Activated T-cell treated with anti-CD3 and anti-CD28 coated beads, Interleukin-2, amount 50 U/mL, for 24 hours (primary cell): ENCODE measurements at places on chromosomes 16 and 17.

- no peaks in the 10 kb centered on the region for H3K27me3 ChIP-seq
- no peaks in the 10 kb centered on the region for H3K36me3 ChIP-seq
- no peak overlapping the region for H3K4me3 ChIP-seq
- DNase-seq, result no peak
- H3K27ac ChIP-seq, result no peak overlapping the region
Observed at GRCh38 chr16:49121636-49122035, 160.0 kb downstream of the CBLN1 start.

GRCh38 chr16:67936880-67937605 lies 393 bp upstream of the PSMB10 start:
- no peaks in the 10 kb centered on the region for H3K27me3 ChIP-seq
- H3K4me1 ChIP-seq, result peaks cover 54% of the 10 kb centered on the region
- H3K27ac ChIP-seq, result peak overlapping the region; percentile 99
- H3K36me3 ChIP-seq, result peaks cover 84% of the 10 kb centered on the region

GRCh38 chr17:61414141-61414935 lies 14.7 kb downstream of the TBX2 start:
- H3K4me1 ChIP-seq, result peaks cover 16% of the 10 kb centered on the region
- no peak for DNase-seq
- H3K27ac ChIP-seq, result no peak overlapping the region
- no peaks in the 10 kb centered on the region for H3K36me3 ChIP-seq

DNA sequence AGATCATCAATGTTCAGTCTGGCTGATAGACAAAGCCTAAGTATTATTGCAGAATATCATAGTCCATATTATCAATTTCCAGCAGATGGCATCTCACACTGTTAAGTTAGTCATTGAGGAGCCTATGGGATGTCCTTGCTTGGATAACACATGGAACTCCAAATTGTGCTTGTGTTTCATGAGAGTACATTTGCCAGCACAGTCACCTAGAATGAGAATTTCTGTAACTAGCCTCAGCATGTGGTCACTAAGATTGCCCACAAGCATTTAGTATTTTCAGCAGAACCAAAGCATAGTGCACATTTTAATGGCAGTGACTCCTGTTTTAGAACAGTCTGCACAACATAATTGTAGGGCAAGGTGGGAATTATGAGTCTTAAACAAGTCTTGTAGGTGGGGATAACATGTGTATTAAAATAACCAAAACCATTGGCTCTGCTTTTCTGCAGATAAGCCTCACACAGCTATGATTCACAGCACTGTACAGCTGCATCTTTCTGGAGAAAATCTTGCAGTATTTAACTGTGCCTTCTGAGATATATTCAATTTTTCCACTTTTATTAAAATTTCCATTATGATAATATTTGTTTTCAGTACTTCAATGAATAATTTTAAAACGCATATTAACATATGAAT lies 882.8 kb upstream of the SOX9 start:
- no peak for DNase-seq
- H3K36me3 ChIP-seq, result no peaks in the 10 kb centered on the region
- no peak overlapping the region for H3K4me3 ChIP-seq
- no peaks in the 10 kb centered on the region for H3K4me1 ChIP-seq
- H3K27ac ChIP-seq, result no peak overlapping the region

DNA sequence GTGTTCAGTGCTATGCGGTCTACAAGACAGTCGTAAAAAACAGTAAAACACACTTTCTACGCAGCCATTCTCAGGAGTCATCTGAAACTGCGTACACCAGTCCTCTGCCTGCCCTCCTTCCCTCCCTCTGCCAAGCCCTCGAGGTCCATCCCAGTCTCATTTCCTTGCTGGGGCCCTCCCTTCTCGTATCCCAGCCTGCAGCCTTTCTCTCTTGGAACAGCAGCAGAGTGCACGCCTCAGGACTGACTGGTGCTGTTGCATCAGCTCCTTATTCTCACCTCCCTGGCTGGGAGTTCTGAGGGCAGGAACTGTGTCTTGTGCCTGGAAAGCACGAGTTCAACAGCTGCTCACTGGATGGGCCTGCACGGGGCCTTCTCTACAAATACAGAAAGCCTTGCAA lies 12.5 kb downstream of the FAHD1 start:
- no peak for DNase-seq
- no peaks in the 10 kb centered on the region for H3K4me1 ChIP-seq
- no peak overlapping the region for H3K27ac ChIP-seq

GRCh38 chr17:73551759-73552158 lies 92.5 kb downstream of the SDK2 start:
- H3K27me3 ChIP-seq, result no peaks in the 10 kb centered on the region
- peak overlapping the region; percentile 79 for H3K4me3 ChIP-seq
- H3K36me3 ChIP-seq, result no peaks in the 10 kb centered on the region
- DNase-seq, result peak; percentile 43
- H3K27ac ChIP-seq, result no peak overlapping the region
- H3K4me1 ChIP-seq, result peaks cover 19% of the 10 kb centered on the region

- H3K4me3 ChIP-seq, result no peak overlapping the region
- H3K27ac ChIP-seq, result no peak overlapping the region
- H3K36me3 ChIP-seq, result no peaks in the 10 kb centered on the region
- no peak for DNase-seq
- no peaks in the 10 kb centered on the region for H3K4me1 ChIP-seq
- H3K27me3 ChIP-seq, result peaks cover 53% of the 10 kb centered on the region
Observed at GRCh38 chr17:16953347-16953746, 18.6 kb downstream of the TNFRSF13B start.

GRCh38 chr17:31525801-31526549 lies 134.5 kb downstream of the RAB11FIP4 start:
- peaks cover 81% of the 10 kb centered on the region for H3K36me3 ChIP-seq
- H3K27me3 ChIP-seq, result no peaks in the 10 kb centered on the region
- no peak overlapping the region for H3K4me3 ChIP-seq

DNA sequence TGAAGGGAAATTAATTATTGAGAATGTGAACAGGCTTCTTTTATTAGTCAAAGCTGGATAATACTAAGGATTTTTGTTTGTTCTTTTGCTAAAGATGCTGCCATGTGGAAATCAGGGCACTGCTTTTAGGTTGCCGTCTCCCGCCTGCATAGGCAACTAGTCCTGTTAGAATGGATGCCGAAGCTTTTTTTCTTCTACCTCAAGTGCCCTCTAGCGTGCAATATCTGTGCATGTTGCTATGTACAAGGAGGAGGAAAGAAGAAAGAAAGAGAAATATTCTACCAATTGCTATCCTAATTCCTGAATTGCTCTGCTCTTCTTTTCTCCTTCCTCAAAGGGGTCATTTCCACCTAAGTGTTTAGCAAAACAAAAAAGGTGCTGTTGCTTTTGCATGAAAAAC lies 5.2 kb upstream of the CDH8 start:
- no peak for DNase-seq
- H3K27ac ChIP-seq, result no peak overlapping the region
- no peaks in the 10 kb centered on the region for H3K4me1 ChIP-seq

DNA sequence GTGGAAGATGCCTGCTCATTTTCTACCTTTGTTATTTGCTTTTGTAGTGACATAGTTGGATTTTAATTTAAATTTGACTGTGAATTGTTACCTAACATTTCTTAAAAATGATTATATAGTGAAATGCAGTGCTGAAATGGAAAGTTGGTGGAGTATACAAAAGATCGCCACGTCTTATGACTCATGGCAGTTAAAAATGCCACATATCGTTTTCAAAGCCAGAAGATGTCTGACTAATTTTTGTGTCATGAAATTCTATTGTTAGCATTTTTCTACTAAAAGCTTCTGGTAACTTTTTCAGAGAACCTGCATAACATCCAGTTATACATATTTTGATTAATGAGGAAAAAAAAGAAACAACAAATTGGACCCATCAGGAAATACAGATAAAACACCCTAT lies 20.6 kb downstream of the MAP2K4 start:
- peak overlapping the region; percentile 57 for H3K27ac ChIP-seq
- H3K4me1 ChIP-seq, result peaks cover 78% of the 10 kb centered on the region
- H3K4me3 ChIP-seq, result peak overlapping the region; percentile 31
- DNase-seq, result no peak
- H3K36me3 ChIP-seq, result peaks cover 9% of the 10 kb centered on the region

DNA sequence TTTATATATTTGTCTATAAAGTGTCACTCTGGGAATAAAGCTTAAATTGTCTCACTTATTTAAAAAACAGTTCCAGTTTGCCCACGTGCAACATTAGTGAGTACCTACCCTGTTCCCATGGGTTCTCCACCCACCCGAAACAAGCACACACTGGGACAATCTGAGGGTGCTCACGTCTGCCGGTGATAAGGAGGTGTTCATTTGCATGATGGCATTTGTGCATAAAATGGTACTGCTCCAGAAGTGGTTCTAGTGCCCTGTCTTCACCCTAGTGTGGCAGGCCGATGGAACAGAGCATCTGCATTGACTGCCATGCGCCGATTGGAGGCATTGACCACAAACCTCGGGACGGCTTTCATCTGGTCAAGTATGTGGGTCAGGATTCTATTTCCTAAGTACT lies 35.6 kb upstream of the ENDOV start:
- H3K27ac ChIP-seq, result peak overlapping the region; percentile 63
- H3K27me3 ChIP-seq, result no peaks in the 10 kb centered on the region
- no peaks in the 10 kb centered on the region for H3K4me1 ChIP-seq
- H3K4me3 ChIP-seq, result no peak overlapping the region

- peaks cover 18% of the 10 kb centered on the region for H3K4me1 ChIP-seq
- H3K27ac ChIP-seq, result peak overlapping the region; percentile 69
- H3K36me3 ChIP-seq, result no peaks in the 10 kb centered on the region
- H3K4me3 ChIP-seq, result peak overlapping the region; percentile 66
- peaks cover 38% of the 10 kb centered on the region for H3K27me3 ChIP-seq
- peak; percentile 39 for DNase-seq
Observed at GRCh38 chr17:77282524-77283515, 142.1 kb downstream of the SEC14L1 start.

DNA sequence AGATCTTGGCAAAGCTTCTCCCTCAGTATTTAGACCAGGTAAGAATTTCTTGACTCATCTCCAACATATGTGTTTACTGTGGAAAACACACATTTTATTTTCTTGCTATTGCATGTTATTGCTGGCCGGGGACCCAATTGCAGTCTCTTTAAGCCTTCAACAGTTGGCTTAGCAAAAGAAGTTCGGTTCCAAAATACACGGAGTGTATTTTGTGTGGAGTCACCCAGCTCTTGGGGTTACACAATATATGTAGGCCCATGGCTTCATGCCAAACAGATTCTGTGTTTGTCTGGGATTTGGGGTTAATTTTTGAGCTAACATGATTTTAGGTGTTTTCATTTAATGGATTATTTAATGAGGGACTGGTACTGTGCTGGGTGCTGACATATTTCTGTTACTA lies 4.0 kb downstream of the ALDH3A2 start:
- H3K4me1 ChIP-seq, result peaks cover 30% of the 10 kb centered on the region
- H3K27ac ChIP-seq, result no peak overlapping the region

DNA sequence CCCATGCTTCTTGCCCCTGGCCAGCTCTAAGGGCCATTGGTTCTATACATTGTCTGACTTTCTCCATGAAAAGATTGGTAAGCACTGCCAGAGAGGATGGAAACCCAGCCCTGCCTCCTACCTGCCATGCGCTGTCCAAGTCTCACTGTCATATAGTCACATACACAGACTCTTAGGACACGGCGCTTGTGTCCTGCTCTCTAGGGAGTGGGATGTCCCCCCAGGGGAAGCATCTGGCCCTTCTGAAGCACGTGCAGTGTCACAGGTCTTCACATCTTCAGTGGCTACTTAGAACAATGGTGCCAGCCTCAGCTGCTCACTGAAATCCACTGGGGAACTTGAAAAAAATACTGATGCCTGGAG lies 38.7 kb downstream of the MYO18A start:
- peak; percentile 49 for DNase-seq
- H3K36me3 ChIP-seq, result peaks cover 12% of the 10 kb centered on the region
- H3K4me3 ChIP-seq, result peak overlapping the region; percentile 93
- no peaks in the 10 kb centered on the region for H3K27me3 ChIP-seq
- peak overlapping the region; percentile 95 for H3K27ac ChIP-seq

- peaks cover 35% of the 10 kb centered on the region for H3K4me1 ChIP-seq
- H3K27ac ChIP-seq, result no peak overlapping the region
- H3K36me3 ChIP-seq, result peaks cover 9% of the 10 kb centered on the region
- H3K4me3 ChIP-seq, result no peak overlapping the region
Observed at GRCh38 chr17:51097708-51098446, 22.8 kb downstream of the SPAG9 start.

- peak overlapping the region; percentile 93 for H3K27ac ChIP-seq
- DNase-seq, result peak; percentile 72
- peaks cover 5% of the 10 kb centered on the region for H3K36me3 ChIP-seq
- no peaks in the 10 kb centered on the region for H3K27me3 ChIP-seq
- peaks cover 44% of the 10 kb centered on the region for H3K4me1 ChIP-seq
Observed at GRCh38 chr16:48611329-48612137, 1.6 kb upstream of the N4BP1 start.

DNA sequence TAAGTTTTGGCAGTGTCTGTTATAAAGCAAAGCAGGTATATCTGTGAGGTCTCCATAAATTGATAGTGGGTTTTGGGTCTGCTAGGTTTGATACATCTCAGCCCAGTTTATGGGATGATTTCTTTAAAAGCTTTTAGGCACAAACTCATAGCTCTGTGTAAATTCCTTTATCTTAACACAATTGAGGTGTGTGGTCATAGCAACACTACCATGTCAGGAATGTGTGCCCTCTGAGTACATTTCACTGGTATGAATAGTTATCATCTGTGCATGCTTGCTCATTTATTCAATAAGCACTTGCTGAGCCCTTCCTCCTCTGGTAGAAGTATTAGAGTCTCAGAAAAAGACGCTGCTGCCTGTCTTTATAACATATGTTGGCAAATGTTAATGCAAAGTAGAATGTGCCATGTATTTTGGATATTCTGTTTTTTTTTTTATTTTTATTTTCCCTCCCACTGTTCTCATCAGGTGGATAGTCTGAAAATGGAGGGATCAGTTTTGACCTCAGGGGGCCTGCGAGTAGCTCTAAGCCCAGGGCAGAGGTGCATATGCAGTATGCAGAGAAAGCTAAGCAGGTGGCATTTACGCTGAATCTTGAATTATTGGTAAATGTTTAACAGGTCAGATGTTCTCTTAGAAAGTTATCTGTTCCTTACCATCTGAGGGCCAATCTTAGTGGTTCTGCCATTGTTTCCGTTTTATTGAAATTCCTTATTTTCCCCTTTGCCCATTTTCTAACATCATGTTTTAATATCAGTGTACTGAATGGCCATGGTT lies 90.7 kb downstream of the WNT3 start:
- H3K4me1 ChIP-seq, result no peaks in the 10 kb centered on the region
- no peak overlapping the region for H3K4me3 ChIP-seq
- no peak for DNase-seq
- H3K36me3 ChIP-seq, result peaks cover 55% of the 10 kb centered on the region

DNA sequence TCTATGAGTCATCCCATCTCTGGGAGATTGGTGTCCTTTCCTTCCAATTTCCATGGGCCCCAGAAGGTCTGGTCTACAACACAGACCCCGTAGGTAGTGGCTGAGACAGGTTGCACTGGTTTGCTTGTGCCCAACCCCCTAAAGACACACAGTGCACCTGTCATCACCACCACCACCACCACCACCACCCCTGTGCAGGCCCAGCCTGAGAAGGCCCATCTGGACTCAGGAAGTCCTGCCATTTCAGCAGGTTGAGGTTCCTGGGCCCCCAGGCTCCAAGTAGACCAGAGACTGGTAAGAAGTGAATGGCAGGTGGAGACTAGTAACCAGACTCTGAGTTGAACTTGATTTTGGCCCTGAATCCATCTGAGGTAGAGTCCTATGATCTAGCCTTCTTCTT lies 25.9 kb upstream of the PHB1 start:
- no peak overlapping the region for H3K27ac ChIP-seq
- H3K27me3 ChIP-seq, result peaks cover 63% of the 10 kb centered on the region
- no peaks in the 10 kb centered on the region for H3K36me3 ChIP-seq
- no peak for DNase-seq
